ENCODE measurements at places on chromosomes 12 and 14.

GRCh38 chr12:32826807-32827412, 69.7 kb downstream of the PKP2 start:
- no peak for DNase-seq

GRCh38 chr12:50314636-50315312, 31.5 kb upstream of the LIMA1 start:
- DNase-seq = no peak

- DNase-seq = no peak
Observed at GRCh38 chr12:116635487-116635886, 76.3 kb downstream of the MAP1LC3B2 start.

DNA sequence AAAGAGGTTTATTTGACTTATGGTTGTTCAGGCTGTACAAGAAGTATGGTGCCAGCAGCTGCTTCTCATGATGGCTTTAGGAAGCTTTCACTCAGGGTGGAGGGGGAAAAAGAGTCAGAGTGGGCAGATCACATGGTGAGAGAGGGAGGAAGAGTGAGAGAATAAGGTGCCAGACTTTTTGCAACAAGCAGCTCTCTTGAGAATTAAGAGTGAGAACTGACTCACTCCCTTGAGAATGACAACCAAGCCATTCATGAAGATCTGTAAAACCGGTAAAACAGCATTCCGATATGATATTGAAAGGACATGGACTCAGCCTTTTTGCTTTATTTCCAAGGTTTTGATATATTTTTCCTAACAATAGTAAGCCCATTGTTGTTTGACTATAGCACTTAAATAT, 501.2 kb downstream of the GALC start:
- DNase-seq = no peak

DNA sequence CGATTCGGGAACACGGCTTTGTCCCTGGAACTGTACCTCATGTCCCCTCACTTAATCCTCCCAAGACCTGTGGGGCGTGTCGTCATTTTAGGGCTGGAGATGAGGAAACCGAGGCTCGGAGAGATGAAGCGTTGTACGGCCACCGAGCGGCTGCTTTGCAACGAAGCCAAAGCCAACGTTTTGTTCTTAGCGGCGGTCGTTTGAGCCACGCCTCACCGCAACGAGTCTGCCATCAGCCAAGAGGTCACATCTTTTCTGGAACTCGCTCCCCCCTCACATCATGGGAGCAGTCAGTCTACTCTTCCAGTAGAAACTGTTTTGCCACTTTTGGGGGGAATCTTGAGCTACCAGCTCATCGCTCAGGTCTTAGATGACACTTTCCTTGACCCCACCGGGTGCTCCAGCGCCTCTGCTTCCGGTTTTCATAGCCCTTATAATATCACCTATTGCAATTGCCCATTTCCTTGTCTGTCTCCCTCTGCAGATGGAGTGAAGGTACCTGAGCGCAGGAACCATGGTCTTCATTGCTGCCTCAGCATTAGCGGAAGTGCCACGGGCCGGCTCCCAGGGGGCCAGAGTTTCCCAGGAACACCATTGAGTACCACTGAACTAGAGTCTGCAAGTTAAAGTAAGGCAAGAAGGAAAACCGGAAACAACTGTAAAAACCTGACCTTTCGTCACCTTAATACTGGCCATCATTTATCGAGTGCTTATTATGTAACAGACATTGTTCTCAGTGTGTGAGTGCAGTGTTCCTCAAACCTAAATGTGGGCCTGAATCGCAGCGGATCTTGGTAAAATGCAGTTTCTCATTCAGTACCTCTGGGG, 19.6 kb downstream of the NINJ2 start:
- no peak for DNase-seq

DNA sequence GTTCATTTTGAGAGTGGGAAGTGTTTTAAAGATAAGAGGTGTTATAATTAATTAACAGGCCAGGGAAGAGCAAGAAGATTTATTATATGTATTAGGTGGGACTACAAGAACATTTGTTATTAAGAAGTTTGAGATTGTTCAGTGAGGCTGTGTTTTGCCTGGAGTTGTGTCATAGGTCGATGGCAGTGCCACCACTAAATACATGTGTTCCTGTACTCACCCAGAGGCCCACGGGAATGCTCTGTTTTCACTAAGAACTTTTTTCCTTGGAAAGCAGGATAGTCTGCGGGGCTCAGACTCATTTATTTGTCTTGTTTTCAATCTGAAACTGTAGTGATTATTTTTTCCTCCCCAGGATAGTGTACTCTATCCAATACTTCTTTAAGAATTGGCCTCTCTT, 10.1 kb downstream of the IRAK3 start:
- DNase-seq = no peak

- DNase-seq = no peak
Observed at GRCh38 chr12:45762185-45763110, 32.9 kb downstream of the ARID2 start.

GRCh38 chr14:34252227-34252626, 209.8 kb downstream of the SPTSSA start:
- DNase-seq = no peak

DNA sequence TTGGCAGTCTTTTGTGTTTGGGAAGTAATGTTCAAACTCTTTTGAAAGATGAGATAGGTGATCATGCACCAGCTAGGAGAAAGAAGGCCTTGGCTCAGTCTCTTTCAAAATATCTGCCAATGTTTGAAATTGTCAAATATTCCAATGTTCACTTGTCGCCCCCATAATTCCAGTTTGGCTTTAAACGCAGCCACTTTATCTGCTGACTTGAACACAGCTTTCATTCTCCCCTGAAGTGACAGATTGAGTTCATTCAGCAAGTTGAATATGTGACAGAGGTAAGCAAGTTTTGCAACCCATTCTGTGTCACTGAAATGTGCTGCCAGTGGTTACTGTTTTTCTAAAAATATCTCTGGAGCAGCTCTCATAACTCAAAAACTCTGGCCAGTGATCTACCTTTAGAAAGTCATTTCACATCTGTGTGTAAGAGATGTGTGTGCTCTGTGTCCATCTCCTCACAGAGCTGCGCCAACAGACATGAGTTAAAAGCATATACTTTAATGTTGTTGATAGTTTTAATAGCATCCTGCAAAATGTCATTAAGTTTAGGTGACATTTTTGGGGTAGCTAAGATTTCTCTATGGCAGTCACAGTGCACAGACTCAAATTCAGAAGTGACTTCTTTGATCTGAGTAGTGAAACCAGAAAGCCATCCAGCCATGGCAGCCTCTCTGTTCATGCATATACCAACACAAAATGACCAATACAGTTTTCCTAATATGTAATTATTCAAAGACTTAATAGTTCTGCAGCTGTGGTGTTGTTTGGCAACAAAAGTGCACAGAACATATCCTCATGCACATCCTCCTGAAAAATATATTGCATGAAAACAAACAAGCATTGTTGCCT, 614.3 kb upstream of the MIS18BP1 start:
- DNase-seq = no peak

- no peak for DNase-seq
Observed at GRCh38 chr12:55330446-55330845, at the start of gene OR6C3. TSS of gene OR6C3 (plus strand) at chr12:55330746. CDS start at chr12:55331701, 955 bp downstream.

GRCh38 chr12:16076557-16076956, 165.4 kb downstream of the DERA start:
- peak; percentile 6 for DNase-seq

Data from NCI-H187 treated with DMSO at 0.1 percent for 48 hours (cell line).